ENCODE measurements at places on chromosomes 13 and 19.

DNA sequence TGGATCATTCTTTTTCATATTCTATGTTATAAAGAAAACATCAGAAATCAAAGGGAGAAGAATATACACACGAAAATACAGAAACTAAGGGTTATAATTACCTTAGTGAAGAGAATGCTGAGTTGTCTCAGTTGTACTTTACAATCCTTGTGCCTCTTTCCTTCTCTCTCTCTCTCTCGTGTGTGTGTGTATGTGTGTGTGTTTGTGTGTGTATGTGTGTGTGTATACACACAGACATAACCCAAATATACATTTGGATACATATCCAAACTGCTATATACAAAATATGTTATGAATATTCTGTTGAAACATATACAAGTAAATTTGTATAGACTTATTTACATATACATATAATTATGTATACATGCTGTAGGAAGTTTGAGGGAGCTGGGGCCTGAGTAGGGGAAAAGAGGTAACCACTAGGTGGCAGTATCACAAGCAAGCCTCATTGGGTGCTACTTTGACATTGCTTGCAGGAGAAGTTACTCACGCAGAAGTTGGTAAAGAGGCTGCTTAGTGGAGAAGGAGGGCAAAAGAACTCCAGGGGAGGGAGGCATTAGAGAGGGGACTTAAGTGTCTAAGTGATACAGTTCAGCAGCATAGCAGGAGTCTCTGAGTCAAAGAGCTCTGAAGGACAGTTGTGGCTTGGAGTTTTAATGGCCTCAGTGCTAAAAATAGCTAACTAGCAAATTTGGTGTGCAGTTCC lies 465.1 kb upstream of the PCDH20 start:
- no peak for DNase-seq

DNA sequence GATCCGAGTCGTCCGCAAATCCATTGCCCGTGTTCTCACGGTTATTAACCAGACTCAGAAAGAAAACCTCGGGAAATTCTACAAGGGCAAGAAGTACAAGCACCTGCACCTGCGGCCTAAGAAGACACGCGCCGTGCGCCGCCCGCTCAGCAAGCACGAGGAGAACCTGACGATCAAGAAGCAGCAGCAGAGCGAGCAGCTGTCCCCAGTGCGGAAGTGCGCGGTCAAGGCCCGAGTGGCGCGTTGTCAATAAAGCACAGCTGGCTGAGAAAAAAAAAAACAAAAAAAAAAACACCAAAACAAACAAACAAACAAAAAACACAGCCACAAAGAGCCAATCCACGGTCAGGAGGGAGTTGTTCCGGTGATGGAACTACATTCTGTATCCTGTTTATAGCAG lies 4.7 kb upstream of the GNA15 start:
- no peak for DNase-seq

- peak; percentile 84 for DNase-seq
These were observed at the start of gene ZNF549 for GRCh38 chr19:57527136-57527881. TSS of gene ZNF549 (plus strand) at chr19:57527356. CDS start at chr19:57527574, 218 bp downstream.

GRCh38 chr13:56459286-56459685 lies 681.4 kb upstream of the PRR20A start:
- DNase-seq = no peak

DNA sequence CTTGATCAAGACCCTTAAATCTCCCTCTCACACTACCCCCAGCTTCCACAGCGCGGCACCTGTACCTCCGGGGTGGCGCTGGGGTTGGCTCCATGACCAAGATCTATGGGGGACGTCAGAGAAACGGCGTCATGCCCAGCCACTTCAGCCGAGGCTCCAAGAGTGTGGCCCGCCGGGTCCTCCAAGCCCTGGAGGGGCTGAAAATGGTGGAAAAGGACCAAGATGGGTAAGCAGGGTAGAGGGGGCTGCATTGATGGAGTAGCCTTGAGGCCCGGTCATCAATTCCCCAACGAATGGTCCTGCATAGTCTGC lies 8.1 kb upstream of the CD79A start:
- no peak for DNase-seq

- no peak for DNase-seq
These were observed 7.1 kb upstream of the FUT5 start for GRCh38 chr19:5877427-5877826.

- no peak for DNase-seq
These were observed 166.8 kb upstream of the FREM2 start for GRCh38 chr13:38520041-38520440.

DNA sequence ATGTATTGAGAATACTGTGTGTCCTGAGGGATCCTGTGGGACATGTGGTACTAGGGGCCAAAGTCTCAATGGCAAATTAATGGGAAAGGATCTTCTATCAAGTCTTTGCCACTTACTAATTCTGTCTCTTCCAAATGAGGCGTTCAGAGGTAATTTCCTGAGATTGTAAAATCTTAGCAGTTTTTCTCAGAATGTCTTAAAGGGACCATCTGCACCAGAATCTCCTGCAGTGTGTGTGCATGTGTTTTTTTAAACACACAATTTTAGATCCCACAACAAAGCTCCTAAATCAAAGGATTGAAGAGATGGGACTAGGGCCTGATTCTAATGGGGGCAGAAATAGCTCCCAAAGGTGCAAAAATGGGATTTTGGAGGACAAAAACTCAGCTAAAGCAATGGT lies 78.2 kb downstream of the MYO16 start:
- DNase-seq = no peak

GRCh38 chr13:79128158-79128557 lies 277.9 kb downstream of the RBM26 start:
- no peak for DNase-seq

GRCh38 chr19:40147338-40147692 lies 43.9 kb upstream of the MAP3K10 start:
- DNase-seq = no peak

DNA sequence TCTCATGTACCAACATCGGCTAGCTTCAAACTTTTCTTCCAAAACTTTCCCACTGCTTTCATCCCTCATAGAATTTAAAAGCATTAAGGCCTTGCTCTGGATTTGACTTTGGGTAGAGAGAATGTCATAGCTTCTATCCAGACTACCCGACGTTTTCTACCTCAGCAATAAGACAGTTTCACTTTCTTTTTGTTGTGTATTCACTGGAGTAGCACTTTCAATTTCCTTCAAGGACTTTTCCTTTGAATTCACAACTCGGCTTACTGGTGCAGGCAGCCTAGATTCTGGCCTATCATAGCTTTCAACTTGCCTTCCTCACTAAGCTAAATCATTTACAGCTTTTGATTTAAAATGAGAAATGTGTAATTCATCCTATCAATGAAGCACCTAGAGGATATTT lies 420.4 kb upstream of the GPC6 start:
- no peak for DNase-seq

GRCh38 chr13:75145927-75146326 lies 336.0 kb downstream of the TBC1D4 start:
- DNase-seq = no peak

DNA sequence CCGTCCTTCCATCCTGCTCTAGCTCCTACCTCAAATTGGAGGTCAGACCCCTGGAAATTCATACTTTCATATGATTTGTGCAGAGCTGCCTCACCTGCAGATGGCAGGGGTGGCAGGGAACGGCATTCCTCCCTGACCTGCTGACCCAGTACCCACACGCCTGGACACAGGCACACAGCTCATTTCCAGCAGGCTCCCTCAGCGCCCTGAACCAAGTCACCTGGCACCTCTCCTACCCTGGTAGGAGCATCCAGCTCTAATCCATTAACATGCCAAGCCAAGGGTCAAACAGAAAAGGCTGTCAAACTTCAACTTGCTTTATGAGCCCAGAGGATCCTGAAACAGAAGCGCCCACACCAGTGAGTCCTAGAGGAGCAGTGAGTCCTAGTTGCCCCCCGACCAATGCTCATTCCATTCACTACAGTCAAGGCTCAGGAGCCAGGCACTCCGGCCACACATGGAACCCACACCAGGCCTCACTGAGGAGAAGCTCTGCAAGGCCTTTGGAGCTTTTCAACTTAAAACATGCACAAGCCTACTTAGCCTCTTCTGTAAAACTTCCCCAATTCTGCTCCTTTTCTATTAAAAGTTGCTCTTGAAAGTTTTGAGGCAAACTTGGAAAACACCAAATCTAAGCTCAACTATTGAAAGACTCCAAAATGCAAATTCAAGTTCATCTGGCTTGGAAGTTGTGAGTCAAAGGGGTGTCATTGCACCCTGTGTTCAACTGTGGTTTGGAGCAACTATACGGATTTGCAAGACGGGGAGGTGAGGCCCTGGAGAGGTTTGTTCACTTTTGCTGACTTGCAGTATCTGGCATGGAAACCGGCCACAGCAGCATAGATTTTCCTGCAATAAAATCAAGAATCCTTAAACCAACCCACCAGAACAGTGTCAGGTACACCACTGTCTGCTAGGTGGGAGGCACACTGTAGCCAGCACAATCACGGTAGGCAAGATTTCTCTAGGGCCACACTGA lies 96.7 kb downstream of the CRYL1 start:
- DNase-seq = no peak

DNA sequence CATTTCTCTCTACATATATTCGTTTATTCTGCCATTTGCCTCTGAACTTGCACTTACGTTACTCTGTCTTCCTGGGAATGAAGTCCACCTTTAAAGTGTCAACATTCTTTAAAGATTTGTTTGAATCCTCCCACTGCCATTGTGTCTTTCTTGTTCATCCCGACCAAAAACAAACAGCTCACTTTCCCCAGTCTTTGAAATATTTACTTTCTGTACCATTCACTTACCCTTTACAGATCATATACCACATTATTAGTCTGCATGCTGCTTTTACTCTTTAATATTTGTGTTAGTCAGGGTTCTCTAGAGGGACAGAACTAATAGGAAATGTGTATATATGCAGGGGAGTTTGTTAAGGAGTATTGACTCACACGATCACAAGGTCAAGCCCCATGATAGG lies 176.6 kb upstream of the STARD13 start:
- DNase-seq = no peak

- DNase-seq = no peak
These were observed 293.0 kb downstream of the DCT start for GRCh38 chr13:94186470-94186869.

DNA sequence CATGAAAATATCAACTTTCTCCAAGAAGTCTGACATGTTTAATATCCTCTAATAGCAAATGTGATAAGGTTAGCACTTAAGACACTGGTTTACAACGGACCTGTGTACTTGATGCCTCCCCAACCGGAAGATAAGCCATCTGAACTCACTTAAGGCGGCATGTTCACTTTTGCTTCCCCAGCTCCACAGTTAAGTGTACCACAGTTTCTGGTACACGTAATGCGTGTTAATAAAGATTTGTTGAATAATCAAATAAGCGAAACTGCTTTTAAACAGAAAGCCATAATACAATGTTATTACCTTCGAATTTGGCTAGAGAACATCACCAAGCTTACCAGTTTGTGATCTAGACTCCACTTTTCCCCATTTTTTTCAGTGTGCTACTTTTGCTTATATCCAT lies 1.4 kb upstream of the PAN3 start:
- DNase-seq = peak; percentile 5

DNA sequence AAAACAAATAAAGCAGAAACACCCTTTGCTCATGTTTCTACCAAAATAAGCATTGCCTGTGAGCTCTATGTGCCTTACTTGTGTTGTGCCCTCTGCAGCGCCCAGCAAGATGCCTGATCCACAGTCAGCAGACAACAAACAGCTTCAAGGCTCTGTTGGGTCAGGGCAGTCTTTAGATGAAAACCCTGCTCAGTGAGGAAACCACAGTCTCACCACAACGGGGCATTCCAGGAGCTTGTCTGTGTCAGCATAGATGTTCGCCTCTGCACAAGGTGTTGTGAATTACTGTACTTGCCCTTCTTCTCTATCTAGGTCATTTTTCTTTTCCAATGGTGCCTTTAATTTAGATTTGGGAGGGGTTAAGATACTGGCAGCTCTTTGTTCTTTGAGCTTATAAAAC lies 251.9 kb downstream of the COL4A1 start:
- no peak for DNase-seq

- DNase-seq = peak; percentile 39
These were observed at the start of gene FLT1 for GRCh38 chr13:28494778-28495537. TSS of gene FLT1 (minus strand) at chr13:28495128. CDS start at chr13:28494843, 285 bp downstream.

GRCh38 chr19:41701401-41702075 lies 6.9 kb upstream of the CEACAM5 start:
- DNase-seq = no peak

GRCh38 chr13:78339927-78340326 lies 263.4 kb downstream of the POU4F1 start:
- DNase-seq = no peak

GRCh38 chr13:97359181-97360057 lies 74.5 kb upstream of the RAP2A start:
- peak; percentile 71 for DNase-seq

DNA sequence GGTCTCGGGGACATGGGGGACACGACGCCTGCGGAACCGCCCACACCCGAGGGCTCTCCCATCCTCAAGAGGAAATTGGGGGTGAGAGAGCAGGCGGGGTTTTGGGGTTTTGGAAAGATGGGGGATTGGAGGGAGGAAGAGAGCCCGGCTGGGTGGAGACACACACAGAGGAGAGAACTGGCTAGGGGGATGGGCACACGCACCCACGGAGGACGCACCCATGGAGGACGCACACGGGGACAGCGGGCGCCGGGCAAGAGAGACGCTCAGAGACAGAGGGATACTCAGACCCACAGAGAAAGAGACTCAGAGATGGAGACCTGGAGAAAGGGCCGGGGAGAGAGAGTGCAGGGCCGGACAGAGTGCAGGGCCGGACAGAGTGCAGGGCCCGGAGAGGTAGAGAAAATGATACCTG lies 52.1 kb downstream of the MAP4K1 start:
- no peak for DNase-seq

GRCh38 chr13:76921516-76921915 lies 26.8 kb upstream of the ACOD1 start:
- no peak for DNase-seq

DNA sequence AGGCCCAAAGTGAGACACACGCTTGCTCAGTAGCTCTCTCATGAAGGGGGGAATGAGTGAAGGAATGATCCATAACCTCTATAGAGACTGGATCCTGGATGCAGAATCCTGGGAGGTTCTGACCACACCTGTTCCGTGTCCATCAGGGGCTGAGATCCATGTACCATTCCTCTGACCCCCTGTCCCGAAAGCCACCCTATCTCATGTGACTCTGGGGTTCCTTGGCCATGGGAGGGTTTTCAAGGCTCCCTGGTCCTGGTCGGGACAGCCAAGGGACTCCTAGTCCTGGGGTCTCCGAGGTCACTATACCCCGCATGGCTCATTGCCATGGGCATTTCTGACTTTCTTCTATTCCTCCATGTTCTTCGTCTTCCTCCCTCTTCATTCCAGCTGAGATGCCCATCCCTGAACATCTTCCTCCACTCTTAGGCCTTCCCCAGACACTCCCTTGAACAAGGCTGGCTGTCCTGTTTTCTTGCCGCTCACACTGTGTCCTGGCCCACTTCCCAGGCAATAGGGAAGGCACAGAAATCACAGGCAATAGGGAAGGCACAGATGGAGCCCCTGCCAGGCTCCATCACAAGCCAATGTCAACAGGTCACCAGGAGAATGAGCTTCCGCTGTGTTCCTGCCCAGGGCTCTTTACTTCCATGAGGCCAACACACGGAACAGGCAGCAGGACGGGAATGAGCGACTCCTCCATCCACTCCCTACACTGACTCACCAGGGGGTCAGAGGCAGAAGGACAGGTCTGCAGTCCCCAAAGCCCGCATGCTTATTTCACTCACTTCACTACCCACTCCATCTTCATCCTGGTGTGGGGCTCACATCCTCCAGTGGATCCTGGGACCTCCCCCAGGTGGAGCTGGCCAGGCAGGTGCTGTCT lies 3.2 kb downstream of the CEACAM5 start:
- DNase-seq = no peak

Data from NCI-H510A treated with DMSO at 0.1 percent for 48 hours (cell line).